Left cardiac atrium (tissue), 4 donors: ENCODE measurements at places on chromosomes 12 and 14. TPM values are rescaled to one million over a fixed set of nuclear protein-coding genes. Genes with fewer than 3 reads are reported as not detected.

DNA sequence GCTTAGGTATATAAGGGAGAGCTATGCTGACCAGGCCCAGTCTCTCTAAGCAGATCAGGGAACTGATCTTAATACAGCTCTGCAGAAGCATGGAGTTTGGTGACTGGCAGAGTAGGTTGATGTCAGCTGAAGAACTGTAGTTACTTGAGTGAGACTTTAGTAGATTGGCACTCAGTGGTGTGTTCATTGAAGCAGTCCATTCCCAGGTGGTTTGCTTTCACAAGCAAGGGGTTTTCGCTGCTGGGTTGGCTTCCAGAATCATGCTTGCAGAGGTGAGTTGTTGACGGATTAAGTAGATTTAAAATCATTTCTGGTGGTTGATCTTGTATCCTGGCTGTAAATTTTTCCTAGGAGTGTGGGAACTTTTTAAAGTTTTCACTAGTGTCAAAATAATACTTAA lies 6.5 kb upstream of the DHRS7 start:
- DNase-seq = no peak

- DNase-seq = no peak
Measured at GRCh38 chr14:60786905-60787304, 52.3 kb downstream of the MNAT1 start.

DNA sequence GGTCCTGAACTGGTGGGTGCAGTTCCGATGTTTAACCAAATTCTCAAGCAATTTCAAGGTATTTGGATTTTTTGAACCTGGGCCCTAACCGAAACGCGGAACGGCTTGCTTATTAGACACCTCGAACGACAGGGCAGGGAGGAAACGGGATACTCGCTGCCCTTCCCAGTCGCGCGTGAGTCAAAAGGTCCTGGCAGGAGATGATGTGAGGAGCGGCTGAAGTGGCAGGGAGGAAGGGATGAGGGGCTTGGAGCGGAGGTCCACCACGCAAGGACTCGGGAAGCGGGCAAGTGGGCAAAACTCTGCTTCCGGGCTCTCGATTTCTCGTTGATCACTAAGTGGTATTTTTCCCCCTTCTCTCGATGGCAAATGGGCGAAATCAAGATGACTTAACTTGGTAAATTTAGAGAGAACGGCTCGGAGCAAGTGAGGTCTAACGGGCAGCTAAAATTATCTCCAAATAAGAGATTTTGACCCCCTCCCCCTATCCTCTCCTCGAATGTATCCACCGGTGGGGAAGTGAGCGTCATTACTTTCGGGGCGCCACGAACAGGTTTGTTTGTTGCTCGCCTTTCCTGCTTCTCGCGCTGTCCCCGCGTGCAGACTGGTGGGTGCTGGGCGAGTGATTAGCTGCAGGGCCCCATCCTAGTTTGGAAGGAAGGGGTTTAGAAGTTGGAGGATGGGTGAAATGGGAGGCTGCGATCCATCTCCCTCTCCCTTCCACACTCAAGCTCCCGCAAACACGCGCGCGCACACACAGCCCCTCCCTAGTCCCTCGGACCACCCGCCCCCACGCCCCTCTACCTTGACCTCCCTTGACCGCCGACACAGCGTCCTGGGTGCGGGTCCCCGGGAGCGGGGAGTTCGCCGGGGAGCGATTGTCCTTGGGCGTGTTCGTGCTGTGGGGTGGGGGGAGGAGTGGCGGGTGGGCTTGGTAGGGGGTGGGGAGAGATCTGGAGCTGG lies 986 bp upstream of the NTF3 start:
- DNase-seq = no peak

DNA sequence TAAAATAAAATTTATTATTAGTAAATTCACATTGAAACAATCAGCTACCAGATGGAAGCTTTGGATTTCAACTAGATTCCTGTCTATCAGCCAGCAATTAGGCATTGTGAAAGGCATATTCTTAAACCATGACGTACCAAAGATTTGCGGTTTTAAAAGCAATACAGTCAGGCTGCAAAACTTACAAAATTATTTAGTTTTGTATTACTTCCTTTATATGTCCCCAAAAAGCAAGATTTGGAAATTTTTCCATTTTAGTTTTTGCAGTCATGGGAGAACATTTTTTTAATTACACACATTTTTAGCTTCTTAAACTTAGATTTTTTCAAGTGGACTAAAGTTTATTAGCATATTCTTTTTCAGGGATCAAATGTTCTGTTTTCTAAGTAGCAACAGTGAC lies 225.0 kb upstream of the KITLG start:
- DNase-seq = no peak

Gene GUCY2C
- not detected for total RNA-seq

GRCh38 chr12:27462851-27463250 lies 16.3 kb downstream of the SMCO2 start:
- DNase-seq = no peak

Gene FAM222A
- 14.5 TPM for total RNA-seq

DNA sequence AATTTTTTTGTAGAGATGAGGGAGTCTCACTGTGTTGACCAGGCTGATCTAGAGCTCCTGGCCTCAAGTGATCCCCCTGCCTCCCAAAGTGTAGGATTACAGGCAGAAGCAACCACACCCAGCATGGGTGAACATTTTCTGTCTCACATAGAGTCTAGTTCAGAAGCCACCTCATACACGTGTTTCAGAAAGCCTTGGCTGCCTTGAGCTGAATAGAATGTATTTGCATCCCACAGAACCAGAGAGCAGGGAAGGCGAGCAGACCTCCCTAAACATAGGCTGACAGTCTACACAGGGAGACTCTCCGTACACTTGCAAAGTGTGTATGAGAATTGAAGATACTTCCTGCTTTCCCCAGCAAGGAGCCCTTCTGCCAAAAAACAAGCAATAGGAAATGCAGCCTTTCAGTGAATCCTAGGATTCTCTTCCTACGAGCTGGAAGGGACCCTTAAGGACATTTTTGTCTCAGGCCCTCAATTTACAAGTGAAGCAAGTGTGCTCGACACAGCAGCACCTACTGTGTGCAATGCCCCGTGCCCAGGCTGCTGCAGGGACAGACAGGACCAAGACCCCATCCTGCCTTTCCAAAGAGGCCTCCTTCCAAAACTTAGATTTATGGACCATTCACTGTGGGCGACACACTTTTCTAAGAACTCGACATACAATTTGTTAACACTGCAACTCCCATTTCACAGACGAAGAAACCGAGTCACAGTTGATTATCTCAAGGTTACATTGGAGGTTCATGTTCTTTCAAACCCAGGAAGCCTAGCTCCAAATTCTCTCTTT lies 11.2 kb downstream of the NUAK1 start:
- no peak for DNase-seq

Gene TULP3
- 12.5 TPM for total RNA-seq

GRCh38 chr14:99255621-99256482 lies 16.1 kb downstream of the BCL11B start:
- DNase-seq = no peak

GRCh38 chr14:52879958-52880357 lies 70.9 kb downstream of the FERMT2 start:
- DNase-seq = no peak

- no peak for DNase-seq
Measured at GRCh38 chr12:9708853-9709252, 24.0 kb downstream of the CLECL1 start.

DNA sequence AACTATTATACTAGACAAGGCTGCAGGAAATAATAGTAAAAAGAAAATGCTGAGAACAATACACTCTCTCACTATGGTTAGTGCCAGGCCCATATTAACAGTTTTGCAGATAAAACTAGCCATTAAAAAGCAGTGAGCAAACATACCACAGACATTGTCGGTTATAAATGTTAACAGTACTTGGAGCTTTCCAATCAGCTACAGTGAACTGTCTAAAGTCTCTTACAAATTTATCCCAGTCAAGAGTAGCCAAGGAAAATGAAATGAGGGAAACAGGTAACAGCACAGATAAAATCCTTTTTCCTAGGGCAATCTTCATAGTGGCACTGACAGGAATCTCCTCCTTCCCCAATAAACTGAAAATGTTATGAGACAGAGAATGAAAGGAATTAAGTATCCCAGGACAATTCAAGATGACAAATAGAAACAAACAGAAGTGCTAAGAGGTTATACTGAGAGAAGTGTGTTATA lies 30.8 kb downstream of the PAWR start:
- no peak for DNase-seq

Gene ACOT2
- 130 TPM for total RNA-seq

GRCh38 chr14:103868242-103868897 lies 21.0 kb upstream of the PPP1R13B start:
- DNase-seq = no peak

DNA sequence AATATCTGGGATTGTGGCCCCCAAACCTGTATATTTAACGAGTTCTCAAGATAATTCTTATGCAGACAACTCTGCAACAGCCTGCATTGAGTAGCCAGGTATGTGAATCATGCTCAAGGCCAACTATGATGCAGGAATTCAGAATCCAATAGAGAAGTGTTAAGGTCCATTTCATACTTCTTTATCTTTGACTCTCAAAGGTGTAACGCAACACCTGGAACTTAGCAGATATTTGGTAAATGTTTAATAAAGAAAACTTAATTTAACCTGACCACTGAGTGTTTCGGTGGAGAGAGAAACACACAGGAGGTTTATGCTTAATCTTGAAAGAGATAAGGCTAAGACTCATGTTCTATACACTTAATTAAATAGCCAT lies 156.5 kb upstream of the PLEKHG7 start:
- no peak for DNase-seq

Gene ATG14
- 6.8 TPM for total RNA-seq

DNA sequence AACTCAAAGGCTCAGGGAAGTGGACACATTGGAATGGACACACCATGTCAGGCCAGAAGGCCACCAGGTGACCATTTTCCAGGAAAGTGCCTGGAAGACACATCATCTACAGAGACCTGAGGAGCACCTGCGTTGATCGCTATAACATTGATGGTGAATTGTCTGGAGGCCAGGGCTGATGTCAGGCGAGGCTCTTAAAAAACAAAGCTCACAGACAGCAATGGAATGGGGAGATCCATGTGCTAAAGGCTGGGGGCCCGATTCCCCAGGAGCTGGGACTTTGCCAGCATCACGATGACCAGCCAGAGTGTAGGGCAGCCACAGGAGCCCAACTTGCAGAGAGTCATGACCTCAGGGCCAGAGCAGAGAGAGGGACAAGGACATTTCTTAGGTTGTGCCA lies 30.3 kb downstream of the DIO3 start:
- no peak for DNase-seq

GRCh38 chr12:38664661-38665269 lies 240.6 kb downstream of the CPNE8 start:
- DNase-seq = no peak

Gene ANP32D
- total RNA-seq = not detected

Gene CINP
- 31.9 TPM for total RNA-seq

- peak; percentile 80 for DNase-seq
Measured at GRCh38 chr14:101965181-101965544, 790 bp downstream of the DYNC1H1 start.
